ENCODE measurements at places on chromosomes 5 and 9. TPM values are rescaled to one million over a fixed set of nuclear protein-coding genes. Genes with fewer than 3 reads are reported as not detected.

The PCDHGA3 gene
- total RNA-seq = 3.0 TPM

The SLCO6A1 gene
- total RNA-seq = not detected

The PPP2CA gene
- total RNA-seq = 220 TPM

The GABRA6 gene
- not detected for total RNA-seq

The C5orf52 gene
- total RNA-seq = not detected

The ZBTB43 gene
- total RNA-seq = 25.1 TPM

The MLLT3 gene
- 51.0 TPM for total RNA-seq

The ZFP2 gene
- 9.0 TPM for total RNA-seq

The PCDHB16 gene
- 4.8 TPM for total RNA-seq

The GLDC gene
- total RNA-seq = 15.1 TPM

The FOXD4L5 gene
- 0.54 TPM for total RNA-seq

The AMACR gene
- 17.9 TPM for total RNA-seq

The IFNB1 gene
- not detected for total RNA-seq

The PCDHGA2 gene
- 5.7 TPM for total RNA-seq

The DMGDH gene
- 13.2 TPM for total RNA-seq

The PCDHGB5 gene
- total RNA-seq = 21.2 TPM

The MEF2C gene
- total RNA-seq = 51.0 TPM

The SH3GLB2 gene
- total RNA-seq = 139 TPM

The ANKDD1B gene
- total RNA-seq = 1.7 TPM

The SLC25A2 gene
- total RNA-seq = 4.5 TPM

The HEMGN gene
- not detected for total RNA-seq

The PAXX gene
- 48.3 TPM for total RNA-seq

The NOXA1 gene
- 6.4 TPM for total RNA-seq

The TRAF2 gene
- 18.3 TPM for total RNA-seq

The RPS23 gene
- 2,049 TPM for total RNA-seq

The SPINK7 gene
- total RNA-seq = not detected

The PCDHA3 gene
- total RNA-seq = 1.7 TPM

The COL15A1 gene
- 10.8 TPM for total RNA-seq
